CD8-positive, alpha-beta memory T cell (primary cell): ENCODE measurements at places on chromosomes 7 and 10.
A peak's percentile ranks its signal among the peaks of the same experiment; 100 is the strongest.

- H3K27ac ChIP-seq = no peak overlapping the region
- H3K4me1 ChIP-seq = no peaks in the 10 kb centered on the region
These were observed 224.0 kb upstream of the GRB10 start for GRCh38 chr7:51006483-51007235.

DNA sequence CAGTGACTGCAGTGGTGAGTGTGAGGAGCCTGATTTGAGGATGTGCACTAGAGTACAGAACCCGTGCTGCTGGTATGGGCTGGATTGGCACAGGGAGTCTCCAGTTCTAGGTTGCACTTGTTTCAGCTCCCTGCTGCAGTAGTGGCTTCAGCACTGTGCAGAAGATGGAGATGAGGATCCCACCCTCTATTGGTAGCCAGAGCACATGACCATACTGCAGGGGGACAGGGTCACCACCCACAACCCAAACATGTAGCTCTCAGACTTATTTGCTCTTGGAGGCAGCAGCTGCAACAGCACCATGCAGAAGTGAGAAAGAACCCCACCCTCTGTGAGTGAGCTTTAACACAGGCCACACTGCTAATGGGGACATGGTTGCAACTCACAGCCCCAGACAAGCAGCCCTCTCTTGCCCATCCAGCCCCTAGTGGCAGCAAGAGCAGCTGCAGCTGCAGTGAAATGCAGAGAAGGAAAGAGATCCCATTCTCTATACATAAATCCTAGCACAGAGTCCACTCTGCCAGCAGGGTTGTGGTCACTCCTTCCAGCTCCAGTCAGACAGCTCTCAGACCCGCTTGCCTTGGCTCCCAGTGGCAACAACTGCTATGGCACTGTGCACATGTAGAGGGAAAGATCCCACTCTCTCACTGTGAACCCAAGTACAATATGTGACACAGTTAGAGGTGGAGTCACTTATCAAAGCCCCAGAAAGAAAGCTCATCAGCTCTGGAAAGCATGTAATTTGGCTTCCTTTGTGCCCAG lies 51.4 kb upstream of the SCIN start:
- no peak for DNase-seq
- no peaks in the 10 kb centered on the region for H3K36me3 ChIP-seq
- H3K4me1 ChIP-seq = no peaks in the 10 kb centered on the region
- no peaks in the 10 kb centered on the region for H3K27me3 ChIP-seq
- H3K4me3 ChIP-seq = no peak overlapping the region
- H3K27ac ChIP-seq = no peak overlapping the region

DNA sequence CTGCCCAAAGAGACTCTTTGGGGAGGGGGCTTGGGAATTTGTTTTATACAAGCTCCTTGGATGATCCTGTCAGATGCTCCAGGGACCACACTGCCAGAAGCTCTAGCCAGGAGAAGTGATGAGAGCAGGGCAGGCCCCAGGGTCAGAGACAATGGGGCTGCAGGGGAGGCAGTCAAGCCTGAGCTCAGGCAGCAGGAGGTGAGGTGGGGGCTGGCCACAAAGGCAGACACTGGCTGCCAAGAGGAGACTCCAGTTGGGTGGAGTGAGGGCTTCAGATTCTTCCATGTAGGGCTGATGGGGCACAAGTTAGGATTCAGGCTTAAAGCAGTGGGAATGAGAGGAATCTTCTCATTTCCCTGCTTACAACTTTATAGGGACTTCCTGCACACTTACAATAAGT lies 35.6 kb upstream of the LOXL4 start:
- H3K4me1 ChIP-seq = no peaks in the 10 kb centered on the region
- H3K36me3 ChIP-seq = no peaks in the 10 kb centered on the region
- H3K4me3 ChIP-seq = no peak overlapping the region
- H3K27me3 ChIP-seq = no peaks in the 10 kb centered on the region
- no peak overlapping the region for H3K27ac ChIP-seq

GRCh38 chr10:11604865-11605650 lies 6.4 kb downstream of the USP6NL start:
- peak; percentile 17 for DNase-seq
- H3K4me1 ChIP-seq = peaks cover 10% of the 10 kb centered on the region
- peak overlapping the region; percentile 35 for H3K4me3 ChIP-seq
- no peaks in the 10 kb centered on the region for H3K36me3 ChIP-seq
- H3K27me3 ChIP-seq = no peaks in the 10 kb centered on the region

DNA sequence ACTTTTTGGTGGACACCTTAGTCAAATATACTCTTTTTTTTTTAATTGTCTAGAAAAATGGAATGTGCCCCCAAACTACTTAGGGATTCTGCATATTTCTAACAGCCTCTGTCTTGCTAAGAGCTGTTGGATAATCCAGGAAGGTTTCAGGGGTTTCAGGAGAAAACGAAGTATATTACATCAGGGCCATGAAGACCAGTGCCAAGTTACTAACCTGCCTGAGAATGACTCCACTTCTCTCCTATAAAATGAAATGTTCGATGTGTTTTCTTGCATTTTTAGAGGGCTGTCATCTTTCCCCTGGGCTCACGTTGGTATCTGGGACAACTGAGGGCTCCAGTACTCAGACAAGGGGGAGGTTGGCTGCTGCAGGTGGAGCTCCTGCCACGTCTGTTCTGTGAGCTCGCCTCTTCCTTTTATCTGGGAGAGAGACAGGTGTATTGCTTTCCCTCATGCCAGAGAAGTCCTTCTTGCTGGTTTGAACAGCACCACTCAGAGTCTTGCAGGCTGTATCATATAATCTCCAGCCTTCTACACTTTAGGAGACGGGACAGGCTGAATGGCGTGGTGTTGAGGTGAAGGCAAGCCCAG lies 71.3 kb downstream of the CAMK1D start:
- DNase-seq = no peak
- no peak overlapping the region for H3K27ac ChIP-seq
- no peaks in the 10 kb centered on the region for H3K4me1 ChIP-seq
- no peaks in the 10 kb centered on the region for H3K36me3 ChIP-seq
- no peak overlapping the region for H3K4me3 ChIP-seq

DNA sequence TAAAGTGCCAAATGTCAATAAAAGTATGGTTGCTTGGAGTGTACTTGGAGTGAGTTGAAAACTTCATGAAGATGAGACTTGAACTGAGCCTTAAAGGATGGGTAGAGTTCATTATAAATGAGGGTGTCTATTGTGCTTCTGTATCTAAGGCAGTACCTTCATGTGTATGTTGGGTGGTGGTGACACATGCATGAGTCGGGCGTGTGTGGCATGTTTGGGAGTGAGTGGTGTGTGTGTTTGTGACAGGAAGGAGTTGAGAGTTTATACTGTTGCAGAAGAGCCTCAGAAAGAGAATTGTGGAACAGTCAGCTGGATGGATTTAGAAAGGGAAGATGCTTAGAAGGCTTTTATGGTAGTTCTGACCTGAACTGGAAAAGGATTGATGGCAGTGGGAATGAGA lies 6.0 kb upstream of the ZRANB1 start:
- DNase-seq = no peak
- no peaks in the 10 kb centered on the region for H3K36me3 ChIP-seq
- peaks cover 22% of the 10 kb centered on the region for H3K4me1 ChIP-seq
- no peak overlapping the region for H3K27ac ChIP-seq

- H3K27ac ChIP-seq = no peak overlapping the region
- H3K4me1 ChIP-seq = no peaks in the 10 kb centered on the region
- H3K4me3 ChIP-seq = no peak overlapping the region
These were observed 188.0 kb downstream of the PPP1R9A start for GRCh38 chr7:95095259-95095965.

GRCh38 chr10:97195706-97196222 lies 10.0 kb upstream of the SLIT1 start:
- H3K27ac ChIP-seq = no peak overlapping the region
- no peak for DNase-seq
- peaks cover 3% of the 10 kb centered on the region for H3K27me3 ChIP-seq
- H3K4me1 ChIP-seq = peaks cover 5% of the 10 kb centered on the region

DNA sequence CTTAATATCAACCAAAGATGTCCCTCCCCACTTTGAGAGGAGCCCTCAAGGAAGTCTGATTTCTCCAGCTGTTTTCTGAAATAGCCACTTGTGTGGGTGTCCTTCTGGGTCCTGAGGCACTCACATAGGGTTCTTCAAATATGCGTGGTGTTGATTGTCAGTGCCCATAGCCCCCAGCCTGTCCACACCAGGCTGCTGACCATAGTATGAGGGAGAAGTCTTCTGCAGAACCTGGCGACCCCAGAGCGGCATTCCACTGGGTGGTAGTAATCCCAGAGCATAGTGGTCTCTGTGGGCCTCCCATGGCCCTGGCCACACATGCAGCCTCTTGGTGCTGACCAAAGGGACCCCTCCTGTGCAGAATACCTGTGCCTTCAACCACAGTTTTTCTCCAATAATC lies 82.7 kb upstream of the MACROH2A2 start:
- H3K27ac ChIP-seq = no peak overlapping the region
- H3K36me3 ChIP-seq = no peaks in the 10 kb centered on the region
- H3K4me3 ChIP-seq = no peak overlapping the region
- no peaks in the 10 kb centered on the region for H3K4me1 ChIP-seq
- peaks cover 3% of the 10 kb centered on the region for H3K27me3 ChIP-seq

GRCh38 chr10:74947781-74948401 lies 121.5 kb downstream of the KAT6B start:
- no peaks in the 10 kb centered on the region for H3K36me3 ChIP-seq
- H3K4me1 ChIP-seq = no peaks in the 10 kb centered on the region
- no peaks in the 10 kb centered on the region for H3K27me3 ChIP-seq

DNA sequence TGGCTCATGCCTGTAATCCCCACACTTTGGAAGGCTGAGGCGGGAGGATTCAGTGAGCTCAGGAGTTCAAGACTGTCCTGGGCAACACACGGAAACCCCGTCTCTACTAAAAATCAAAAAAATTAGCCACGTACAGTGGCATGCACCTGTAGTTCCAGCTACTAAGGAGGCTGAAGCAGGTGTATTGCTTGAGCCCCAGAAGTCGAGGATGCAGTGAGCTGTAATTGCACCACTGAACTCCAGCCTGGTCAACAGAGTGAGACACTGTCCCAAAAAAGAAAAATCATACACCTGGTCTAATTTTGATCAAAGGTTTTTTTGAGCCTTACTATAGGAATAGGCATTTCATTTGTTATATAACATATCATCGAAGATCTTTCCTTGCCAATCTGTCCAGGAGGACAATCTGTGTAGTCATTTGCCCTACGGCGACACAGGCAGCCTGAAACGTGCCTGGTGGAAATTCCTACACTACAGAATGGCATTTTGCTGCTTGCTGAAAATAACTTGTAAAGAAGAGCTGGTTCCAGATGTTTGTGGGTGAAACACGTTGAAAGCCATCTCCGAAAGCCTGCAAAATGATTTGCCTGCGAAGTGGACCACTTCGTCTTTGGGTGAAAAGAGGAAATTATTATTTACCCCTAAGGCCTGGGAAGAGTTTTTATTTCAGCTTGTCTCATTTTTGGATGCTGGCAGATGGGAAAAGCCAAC lies 31.3 kb upstream of the GDI2 start:
- no peaks in the 10 kb centered on the region for H3K27me3 ChIP-seq
- H3K27ac ChIP-seq = no peak overlapping the region
- H3K36me3 ChIP-seq = no peaks in the 10 kb centered on the region
- DNase-seq = no peak
- no peaks in the 10 kb centered on the region for H3K4me1 ChIP-seq

- no peaks in the 10 kb centered on the region for H3K4me1 ChIP-seq
- DNase-seq = no peak
- no peak overlapping the region for H3K27ac ChIP-seq
- H3K36me3 ChIP-seq = no peaks in the 10 kb centered on the region
These were observed 189.7 kb downstream of the GRM3 start for GRCh38 chr7:86833360-86833759.

DNA sequence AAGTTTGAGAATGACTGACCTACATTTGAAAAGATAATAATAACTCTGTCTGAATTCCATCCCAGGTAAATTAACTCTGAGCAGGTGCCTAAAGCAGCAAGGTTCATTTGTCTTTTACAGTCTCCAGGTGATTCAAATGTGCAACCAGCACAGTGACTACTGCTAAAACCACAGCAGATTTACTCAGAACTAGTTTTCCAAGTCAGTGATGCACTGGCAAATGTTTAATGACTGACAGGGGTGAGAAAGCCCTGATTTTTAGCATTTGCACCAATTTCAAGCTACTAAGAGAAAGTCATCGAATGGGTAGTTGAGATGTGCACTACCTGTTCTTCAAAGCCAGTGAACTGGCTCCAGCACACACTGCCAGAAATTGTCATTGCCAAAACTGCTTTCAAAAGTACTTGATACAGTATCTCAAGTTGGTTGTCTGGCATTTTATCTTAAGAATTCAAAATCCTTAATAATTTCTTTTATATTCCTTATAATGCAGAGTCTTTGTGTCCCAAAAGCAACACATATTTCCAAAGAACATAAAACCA lies 60.3 kb downstream of the ATOH7 start:
- H3K27me3 ChIP-seq = no peaks in the 10 kb centered on the region
- H3K36me3 ChIP-seq = no peaks in the 10 kb centered on the region
- H3K27ac ChIP-seq = no peak overlapping the region
- H3K4me3 ChIP-seq = no peak overlapping the region
- DNase-seq = no peak
- H3K4me1 ChIP-seq = no peaks in the 10 kb centered on the region

GRCh38 chr10:59872892-59873463 lies 33.4 kb downstream of the CCDC6 start:
- H3K36me3 ChIP-seq = no peaks in the 10 kb centered on the region
- H3K4me1 ChIP-seq = peaks cover 26% of the 10 kb centered on the region
- H3K4me3 ChIP-seq = no peak overlapping the region
- DNase-seq = no peak

- H3K36me3 ChIP-seq = no peaks in the 10 kb centered on the region
- no peaks in the 10 kb centered on the region for H3K4me1 ChIP-seq
- H3K27me3 ChIP-seq = no peaks in the 10 kb centered on the region
These were observed 3.8 kb upstream of the DMTF1 start for GRCh38 chr7:87148332-87148955.

DNA sequence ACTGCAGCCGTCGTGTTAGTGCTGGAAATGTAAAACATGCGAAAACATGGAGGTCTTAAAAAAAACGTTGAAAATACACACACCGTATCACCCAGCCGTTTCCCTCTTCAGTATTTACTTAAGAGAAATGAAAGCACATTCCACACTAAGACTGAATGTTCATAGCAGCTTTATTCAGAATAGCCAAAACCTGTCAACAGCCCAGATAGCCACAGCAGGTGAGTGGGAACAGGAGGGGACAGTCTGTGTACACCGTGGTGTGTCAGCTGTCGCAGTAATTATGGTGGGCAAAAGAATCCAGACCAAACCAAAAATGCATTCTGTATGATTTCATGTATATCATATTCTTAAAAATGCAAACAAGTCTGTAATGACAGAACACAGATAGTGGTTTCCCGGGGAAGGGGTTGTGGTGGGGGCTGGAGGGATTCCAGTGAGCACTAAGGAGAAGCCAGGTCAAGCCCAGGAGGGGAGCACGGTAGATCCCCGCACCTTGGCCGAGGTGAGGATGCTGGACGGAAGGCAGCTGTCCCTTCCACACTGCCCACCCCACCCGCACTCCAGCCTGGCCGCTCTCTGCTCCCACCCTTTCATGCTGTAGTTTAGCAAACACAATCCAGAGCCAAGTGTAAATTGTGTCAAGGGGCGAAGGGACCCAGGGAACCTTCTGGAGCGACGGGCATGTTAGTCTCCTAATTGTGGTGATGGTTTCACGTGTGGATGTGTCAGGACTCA lies 123.6 kb downstream of the NKX6-2 start:
- H3K36me3 ChIP-seq = no peaks in the 10 kb centered on the region
- no peaks in the 10 kb centered on the region for H3K4me1 ChIP-seq
- no peak for DNase-seq
- H3K27me3 ChIP-seq = no peaks in the 10 kb centered on the region
- no peak overlapping the region for H3K27ac ChIP-seq
- H3K4me3 ChIP-seq = no peak overlapping the region

- no peaks in the 10 kb centered on the region for H3K4me1 ChIP-seq
- H3K27me3 ChIP-seq = no peaks in the 10 kb centered on the region
- no peak for DNase-seq
- H3K27ac ChIP-seq = no peak overlapping the region
These were observed 6.9 kb upstream of the ZNF33A start for GRCh38 chr10:38003588-38003987.
